ENCODE measurements at places on chromosomes 12 and 14.

GRCh38 chr12:110149086-110149660 lies 25.0 kb downstream of the IFT81 start:
- no peak for DNase-seq

GRCh38 chr12:96255077-96255476 lies 60.9 kb downstream of the ELK3 start:
- DNase-seq = no peak

DNA sequence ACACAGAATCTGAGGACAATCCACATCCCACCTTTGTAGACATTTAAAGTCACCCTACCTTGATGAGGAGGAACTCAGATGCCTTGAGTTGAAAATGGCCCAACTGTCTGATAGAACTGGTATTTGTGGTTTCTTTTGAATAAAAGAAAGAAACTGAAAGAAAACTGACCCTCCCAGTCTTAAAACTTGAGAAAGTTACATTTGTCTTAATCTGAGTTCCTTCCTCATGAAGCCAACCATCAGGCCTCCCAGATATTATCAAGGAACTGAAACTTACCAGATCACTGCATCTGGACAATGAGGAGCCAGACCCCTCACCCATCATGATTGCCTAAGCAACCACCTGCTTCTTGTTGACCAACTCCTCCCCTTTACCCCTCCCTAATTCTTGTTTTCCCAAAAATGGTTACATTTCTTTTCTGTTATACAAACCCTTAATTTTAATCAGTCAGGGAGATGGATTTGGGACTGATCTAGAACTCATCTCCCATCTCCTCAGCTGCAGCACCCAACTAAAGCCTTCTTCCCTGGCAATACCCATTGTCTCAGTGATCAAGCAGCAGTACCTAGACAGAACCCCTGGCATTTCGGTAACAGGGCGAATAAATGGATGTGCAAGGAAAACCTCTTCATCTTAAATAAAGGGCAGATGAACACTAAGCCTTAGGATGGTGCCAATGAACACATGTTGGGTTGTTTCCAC lies 72.0 kb upstream of the RESF1 start:
- DNase-seq = no peak

GRCh38 chr12:131046813-131047788 lies 93.4 kb downstream of the ADGRD1 start:
- no peak for DNase-seq

DNA sequence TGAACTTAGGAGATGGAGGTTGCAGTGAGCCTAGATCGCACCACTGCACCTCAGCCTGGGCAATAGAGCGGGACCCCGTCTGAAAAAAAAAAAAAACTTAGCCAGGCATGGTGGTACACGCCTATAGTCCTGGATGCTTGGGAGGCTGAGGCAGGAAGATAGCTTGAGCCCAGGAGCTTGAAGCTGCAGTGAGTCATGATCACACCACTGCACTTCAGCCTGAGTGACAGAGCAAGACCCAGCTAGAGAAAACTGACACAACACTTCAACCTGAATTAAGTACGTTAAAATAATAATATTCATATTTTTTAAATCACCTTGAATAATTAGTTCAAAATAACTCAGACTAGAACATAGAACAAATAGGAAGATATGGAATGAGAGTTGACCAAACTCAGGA lies 5.7 kb upstream of the CATSPERB start:
- DNase-seq = no peak

- DNase-seq = no peak
Observed at GRCh38 chr12:22399464-22400180, 65.1 kb upstream of the ST8SIA1 start.

GRCh38 chr12:63822352-63822751 lies 22.1 kb upstream of the SRGAP1 start:
- no peak for DNase-seq

GRCh38 chr14:52015411-52016030 lies 26.2 kb downstream of the RTRAF start:
- DNase-seq = no peak

GRCh38 chr12:57765698-57766463 lies 997 bp downstream of the CYP27B1 start:
- DNase-seq = no peak

DNA sequence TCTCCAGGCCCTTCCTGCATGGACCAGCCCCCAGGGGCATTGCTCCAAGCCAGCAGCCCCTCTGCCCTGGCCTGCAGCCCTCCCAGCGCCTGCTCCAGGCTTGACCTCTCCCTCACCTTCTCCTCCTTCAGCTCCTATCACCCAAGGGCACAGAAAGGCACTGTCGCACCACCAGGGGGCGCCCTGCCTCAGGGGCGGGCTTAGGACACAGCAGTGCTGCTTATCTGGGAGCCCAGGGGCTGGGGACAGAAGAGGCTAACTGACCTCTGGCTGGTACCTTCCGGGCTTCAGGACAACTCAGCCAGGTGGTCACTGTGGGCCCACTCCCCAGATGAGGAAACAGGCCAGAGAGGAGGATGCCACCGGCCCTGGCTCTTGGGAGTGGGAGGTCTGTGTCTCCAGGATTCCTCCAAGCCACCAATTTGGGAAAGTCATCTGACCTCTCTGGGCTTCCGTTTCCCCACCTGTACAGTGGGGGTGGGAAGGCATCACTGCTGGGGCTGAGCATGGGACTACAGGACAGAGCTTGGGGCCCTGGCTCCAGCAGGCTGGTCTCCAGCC lies 25.3 kb upstream of the GPR132 start:
- DNase-seq = peak; percentile 58

GRCh38 chr14:101357559-101358319 lies 203.6 kb upstream of the DIO3 start:
- peak; percentile 21 for DNase-seq

GRCh38 chr12:25855716-25856115 lies 102.8 kb upstream of the RASSF8 start:
- DNase-seq = no peak

GRCh38 chr12:43425361-43425760 lies 126.6 kb downstream of the ADAMTS20 start:
- DNase-seq = no peak

DNA sequence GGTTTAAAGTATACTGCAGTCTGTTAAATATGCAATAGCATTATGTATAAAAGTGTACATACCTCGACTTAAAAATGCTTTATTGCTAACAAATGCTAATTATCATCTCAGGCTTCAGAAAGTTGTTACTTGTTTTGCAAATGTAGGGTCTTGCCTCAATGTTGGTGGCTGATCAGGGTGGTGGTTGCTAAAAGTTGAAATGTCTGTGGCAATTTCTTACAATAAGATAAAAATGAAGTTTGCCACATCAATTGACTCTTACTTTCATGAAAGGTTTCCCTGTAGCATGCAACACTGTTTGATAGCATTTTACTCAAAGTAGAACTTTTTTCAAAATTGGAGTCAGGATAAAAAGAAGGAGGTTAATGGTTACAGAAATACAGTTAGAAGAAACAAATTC lies 407.7 kb upstream of the OR4E1 start:
- no peak for DNase-seq

DNA sequence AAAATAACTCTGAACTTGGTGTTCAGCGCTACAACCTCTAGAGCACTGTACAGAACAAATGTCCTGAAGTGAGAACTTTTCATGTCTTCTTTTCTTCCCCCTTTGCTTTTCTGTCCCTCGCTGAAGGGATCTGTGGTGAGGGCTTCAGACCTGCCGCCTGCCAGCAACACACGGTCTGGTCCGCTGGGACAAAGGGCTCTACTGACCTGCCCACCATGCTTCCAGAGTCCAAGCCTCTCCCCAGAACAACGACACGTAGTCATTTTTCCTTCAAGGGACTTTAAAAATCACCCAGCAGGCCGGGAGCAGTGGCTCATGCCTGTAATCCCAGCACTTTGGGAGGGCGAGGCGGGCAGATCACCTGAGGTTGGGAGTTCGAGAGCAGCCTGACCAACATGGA lies 140.4 kb downstream of the EFCAB11 start:
- no peak for DNase-seq

- no peak for DNase-seq
Observed at GRCh38 chr12:84128117-84128991, 784.2 kb downstream of the SLC6A15 start.

Measured in Jurkat, Clone E6-1 (cell line).